ENCODE measurements at places on chromosomes 13 and 19. TPM values are rescaled to one million over a fixed set of nuclear protein-coding genes. Genes with fewer than 3 reads are reported as not detected.

DNA sequence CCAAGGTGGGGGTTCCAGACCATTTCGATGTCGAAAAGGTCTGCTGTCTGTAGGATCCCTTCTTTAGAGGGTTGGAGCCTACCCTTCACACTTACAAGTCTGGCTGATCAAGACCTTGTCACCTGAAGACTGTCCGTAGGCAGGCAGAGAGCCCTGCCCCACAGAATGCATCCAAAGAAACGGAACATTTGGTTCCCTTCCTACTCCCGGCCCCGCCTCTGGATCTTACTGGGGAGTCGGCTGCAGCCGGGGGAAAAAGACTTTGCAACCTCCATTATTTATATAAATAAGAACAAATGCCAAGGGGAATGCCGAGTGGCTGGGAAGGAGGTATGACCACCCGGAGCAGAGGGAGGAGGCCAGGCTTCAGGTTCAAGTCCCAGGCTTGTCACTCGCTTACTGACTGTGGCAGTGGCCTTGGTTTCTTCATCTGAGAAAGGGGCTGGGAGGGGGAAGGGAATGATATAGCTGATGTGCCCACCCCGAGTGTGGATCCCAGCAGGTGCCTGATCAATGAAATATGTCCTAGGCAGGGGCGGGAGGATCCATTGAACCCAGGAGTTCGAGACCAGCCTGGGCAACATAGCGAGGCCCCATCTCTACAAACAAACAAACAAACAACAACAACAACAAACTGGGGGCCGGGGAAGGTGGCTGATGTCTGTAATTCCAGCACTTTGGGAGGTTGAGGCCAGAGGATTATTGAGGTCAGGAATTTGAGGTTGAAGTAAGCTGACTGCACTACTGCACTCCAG lies 48.7 kb downstream of the RFX2 start:
- H3K27me3 ChIP-seq, result no peaks in the 10 kb centered on the region
- peak overlapping the region; percentile 3 for H3K4me3 ChIP-seq
- DNase-seq, result no peak

KIR3DL1 gene
- total RNA-seq, result not detected

DNA sequence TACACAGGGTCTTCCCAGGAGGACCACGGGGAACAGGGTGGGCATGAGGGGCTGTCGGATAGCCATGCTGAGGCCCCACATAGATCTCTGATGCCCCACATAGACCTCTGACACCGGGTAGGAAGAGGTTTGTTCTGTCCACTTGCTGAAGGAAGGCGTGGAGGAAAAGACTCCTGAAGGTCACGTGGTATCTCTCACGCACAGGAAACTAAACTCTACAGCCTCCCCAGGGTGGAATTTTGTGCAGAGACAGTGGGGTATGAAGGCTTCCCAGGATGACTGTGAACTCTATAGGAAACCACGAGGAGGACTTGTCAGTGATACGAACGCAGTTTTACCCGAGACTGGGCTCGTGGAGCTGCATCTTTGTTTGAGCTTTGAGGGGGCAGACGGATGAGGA lies 2.8 kb downstream of the EVI5L start:
- H3K36me3 ChIP-seq, result no peaks in the 10 kb centered on the region
- no peak for DNase-seq
- no peak overlapping the region for H3K27ac ChIP-seq
- H3K27me3 ChIP-seq, result no peaks in the 10 kb centered on the region

ZNF112 gene
- 6.2 TPM for total RNA-seq

- no peak for DNase-seq
- H3K27me3 ChIP-seq, result no peaks in the 10 kb centered on the region
- H3K27ac ChIP-seq, result no peak overlapping the region
- no peak overlapping the region for H3K4me3 ChIP-seq
- no peaks in the 10 kb centered on the region for H3K36me3 ChIP-seq
Observed at GRCh38 chr19:6854758-6855157, 32.6 kb upstream of the ADGRE1 start.

GRCh38 chr19:651114-651818 lies 11.6 kb downstream of the FGF22 start:
- no peak for DNase-seq
- H3K27ac ChIP-seq, result no peak overlapping the region
- H3K4me3 ChIP-seq, result no peak overlapping the region

C13orf46 gene
- 1.7 TPM for total RNA-seq

- H3K4me1 ChIP-seq, result no peaks in the 10 kb centered on the region
- H3K4me3 ChIP-seq, result no peak overlapping the region
- H3K27ac ChIP-seq, result no peak overlapping the region
- H3K27me3 ChIP-seq, result no peaks in the 10 kb centered on the region
Observed at GRCh38 chr13:78868991-78869390, 210.0 kb upstream of the OBI1 start.

- no peaks in the 10 kb centered on the region for H3K36me3 ChIP-seq
- H3K27me3 ChIP-seq, result no peaks in the 10 kb centered on the region
- H3K27ac ChIP-seq, result peak overlapping the region; percentile 33
Observed at GRCh38 chr19:18044825-18045304, 36.9 kb downstream of the ARRDC2 start.

DNA sequence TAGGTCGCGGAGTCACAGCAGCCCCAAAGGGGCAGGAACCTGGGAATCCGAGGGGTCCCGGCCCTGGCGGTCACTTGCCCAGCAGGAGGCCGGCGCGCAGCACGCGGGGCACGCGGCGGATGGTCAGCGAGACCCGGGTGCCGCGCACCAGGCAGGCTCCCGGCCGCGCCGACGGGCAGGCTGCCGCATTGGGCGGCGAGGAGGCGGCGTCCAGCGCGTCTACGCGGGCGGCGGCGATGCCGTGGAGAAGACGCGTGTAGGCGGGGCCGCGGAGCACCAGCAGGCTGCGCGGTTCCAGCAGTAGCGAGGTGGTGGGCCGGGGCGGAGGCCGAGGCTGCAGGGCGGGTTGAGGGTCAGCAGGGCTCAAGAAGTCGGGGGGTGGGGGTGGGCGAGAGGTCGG lies 607 bp upstream of the SYNE4 start:
- H3K4me3 ChIP-seq, result peak overlapping the region; percentile 22
- peak; percentile 69 for DNase-seq
- H3K36me3 ChIP-seq, result no peaks in the 10 kb centered on the region

GRCh38 chr13:49428041-49428763 lies 15.7 kb downstream of the CAB39L start:
- DNase-seq, result no peak
- no peaks in the 10 kb centered on the region for H3K4me1 ChIP-seq
- H3K36me3 ChIP-seq, result no peaks in the 10 kb centered on the region
- H3K27me3 ChIP-seq, result no peaks in the 10 kb centered on the region
- H3K27ac ChIP-seq, result no peak overlapping the region

DNA sequence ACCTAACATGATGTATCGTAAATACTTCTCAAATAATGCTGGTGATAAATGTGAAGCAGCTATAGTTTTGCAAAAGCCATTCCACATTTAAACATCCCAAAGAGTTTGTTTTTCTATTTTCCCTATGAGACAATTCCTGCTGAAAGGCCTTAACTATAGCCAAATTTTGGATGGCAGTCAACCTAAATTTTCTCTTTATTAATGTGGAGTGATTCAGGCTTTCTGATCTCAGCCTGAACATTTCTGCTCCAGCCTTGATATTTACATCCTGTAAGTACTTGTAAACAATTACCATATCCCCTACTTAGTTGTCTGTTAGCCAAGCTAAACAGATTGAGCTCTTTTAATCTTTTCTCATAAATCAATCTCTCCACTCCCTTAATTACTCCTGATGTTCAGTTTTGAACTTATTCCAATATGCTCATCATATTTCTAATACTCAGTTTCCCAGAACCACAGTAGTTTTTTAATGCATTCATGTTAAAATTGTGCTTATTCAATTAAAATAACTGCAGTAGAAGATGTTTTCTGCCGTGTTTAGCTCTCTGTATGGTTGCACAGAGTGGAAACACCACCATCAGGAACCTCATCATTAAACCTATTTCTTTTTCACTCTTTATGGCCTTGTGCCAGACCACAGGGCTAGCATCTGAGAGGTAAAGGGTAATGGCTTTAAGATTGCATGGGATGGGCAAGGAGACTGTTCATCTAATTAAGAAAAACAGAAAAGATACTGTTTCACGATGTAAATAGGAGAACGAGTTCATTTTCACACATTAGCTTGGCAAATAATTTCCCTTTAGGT lies 1235.2 kb upstream of the SLC10A2 start:
- H3K27me3 ChIP-seq, result no peaks in the 10 kb centered on the region
- DNase-seq, result no peak
- no peaks in the 10 kb centered on the region for H3K4me1 ChIP-seq
- H3K4me3 ChIP-seq, result no peak overlapping the region
- H3K36me3 ChIP-seq, result no peaks in the 10 kb centered on the region

All from uterus (tissue), 4 donors.